ENCODE measurements at places on chromosomes 3 and 15.

DNA sequence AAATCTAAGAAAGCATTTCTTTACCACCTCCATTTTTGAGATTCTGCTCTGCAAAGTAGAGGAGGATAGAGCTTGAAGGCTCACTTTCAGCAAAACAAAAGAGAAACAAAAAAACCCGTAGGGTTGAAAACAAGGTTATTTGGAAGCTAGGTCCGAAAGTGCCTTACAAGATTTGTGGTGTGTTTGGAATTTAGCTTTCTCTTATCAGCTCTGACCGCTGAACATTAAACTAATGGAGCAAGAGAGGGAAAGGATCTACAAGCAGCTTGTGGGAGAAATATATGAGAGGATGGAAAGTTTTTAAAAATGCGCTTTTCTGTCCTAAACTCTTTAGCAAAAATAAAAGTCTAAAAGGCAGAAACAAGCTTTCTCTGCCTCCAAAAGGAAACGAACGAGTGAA lies 545.5 kb downstream of the NTRK3 start:
- no peak for DNase-seq

- no peak for DNase-seq
Observed at GRCh38 chr15:101349047-101349951, 54.3 kb upstream of the SNRPA1 start.

DNA sequence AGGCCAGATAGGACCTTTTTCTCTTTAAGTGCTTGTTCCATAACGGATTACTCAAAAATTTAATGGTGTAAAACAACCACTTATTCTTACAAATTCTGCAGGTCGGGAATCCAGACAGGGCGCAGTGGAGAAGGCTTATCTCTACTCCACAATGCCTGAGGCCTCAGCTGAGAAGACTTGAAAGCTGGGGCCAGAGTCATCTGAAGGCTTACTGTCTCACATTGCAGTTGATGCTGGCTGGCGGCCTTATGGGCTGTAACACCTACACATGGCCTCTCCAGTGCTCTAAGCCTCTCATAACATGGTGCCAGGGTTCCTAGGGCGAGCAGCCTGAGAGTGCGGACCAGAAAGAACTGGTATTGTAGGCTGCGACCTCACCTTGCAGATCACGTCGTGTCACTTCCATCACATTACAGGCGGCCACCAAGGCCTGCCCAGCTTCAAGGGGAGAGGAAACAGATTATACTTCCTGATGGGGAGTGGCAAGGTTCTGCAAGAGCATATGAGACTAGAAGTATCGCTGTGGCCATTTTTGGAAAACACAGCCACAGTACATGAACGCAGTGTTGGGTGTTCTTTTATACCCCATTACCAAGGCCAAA lies 32.4 kb downstream of the CMTM7 start:
- DNase-seq = no peak

- no peak for DNase-seq
Observed at GRCh38 chr3:177104299-177104992, 92.8 kb downstream of the TBL1XR1 start.

DNA sequence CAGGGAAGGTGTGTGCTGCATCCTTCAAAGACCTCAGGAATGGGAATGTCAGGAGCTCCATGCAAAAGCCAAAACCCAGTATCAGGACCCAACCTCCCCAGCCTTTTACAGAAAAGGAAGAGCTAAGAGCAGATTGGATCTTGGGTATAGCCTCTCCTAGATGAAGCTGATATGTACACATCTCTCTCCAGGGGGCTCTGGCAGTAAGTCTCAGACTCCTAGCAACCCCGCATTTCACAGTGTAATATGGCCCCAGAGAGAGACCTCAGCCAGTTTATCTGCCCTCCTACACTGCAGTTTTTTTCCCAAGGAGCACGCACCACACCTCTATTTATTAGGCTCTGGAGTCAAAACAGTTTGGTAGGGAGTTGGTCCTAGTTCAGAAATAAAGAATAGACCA lies 88.2 kb downstream of the RBPMS2 start:
- DNase-seq = no peak

DNA sequence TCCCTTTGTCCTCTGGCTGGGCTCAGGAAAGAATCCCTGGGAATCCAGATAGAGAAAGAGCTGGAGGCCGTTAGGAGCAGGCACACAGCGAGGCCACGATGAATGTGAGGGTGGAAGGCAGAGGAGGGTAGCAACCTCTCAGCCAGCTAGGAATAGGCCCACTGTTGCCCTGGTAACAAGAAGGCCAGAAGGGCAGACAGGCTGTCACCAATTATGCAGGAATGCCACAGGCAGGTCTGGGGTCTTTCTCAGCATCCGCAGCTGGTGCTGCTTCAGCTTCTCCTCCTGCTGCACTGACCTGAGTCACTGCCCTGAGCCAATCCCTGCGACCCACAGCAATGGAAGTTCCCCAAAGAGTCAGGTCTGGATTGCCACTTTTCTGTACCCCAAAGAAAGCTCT lies 62.8 kb upstream of the C3orf80 start:
- peak; percentile 55 for DNase-seq

DNA sequence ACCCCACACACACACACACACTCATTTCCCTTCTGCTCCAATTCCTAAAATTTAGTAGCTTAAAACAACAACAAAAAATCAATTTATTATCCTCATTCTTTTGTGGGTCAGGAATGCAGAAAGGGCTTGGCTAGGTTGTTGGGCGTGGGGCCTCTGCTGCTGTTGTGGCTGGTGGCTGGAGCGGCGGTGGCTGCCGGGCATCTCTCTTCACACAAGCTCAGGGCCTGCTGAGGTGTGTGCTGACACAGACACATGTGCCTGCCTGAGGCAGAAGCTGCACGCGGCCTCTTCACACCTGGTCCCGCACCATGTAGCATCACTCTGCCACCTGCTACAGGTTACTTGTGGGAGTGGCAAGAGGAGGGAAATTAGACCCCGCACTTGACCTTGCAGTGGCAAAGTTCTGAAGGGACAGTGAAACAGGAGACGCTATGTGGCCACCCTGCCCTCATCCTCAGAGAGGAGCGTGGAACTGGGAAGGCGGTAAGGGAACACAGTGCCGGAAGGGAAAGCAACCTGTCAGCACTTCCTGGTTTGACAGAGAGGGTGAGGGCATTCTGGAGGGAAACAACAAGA lies 64.0 kb upstream of the PRR20G start:
- DNase-seq = no peak

DNA sequence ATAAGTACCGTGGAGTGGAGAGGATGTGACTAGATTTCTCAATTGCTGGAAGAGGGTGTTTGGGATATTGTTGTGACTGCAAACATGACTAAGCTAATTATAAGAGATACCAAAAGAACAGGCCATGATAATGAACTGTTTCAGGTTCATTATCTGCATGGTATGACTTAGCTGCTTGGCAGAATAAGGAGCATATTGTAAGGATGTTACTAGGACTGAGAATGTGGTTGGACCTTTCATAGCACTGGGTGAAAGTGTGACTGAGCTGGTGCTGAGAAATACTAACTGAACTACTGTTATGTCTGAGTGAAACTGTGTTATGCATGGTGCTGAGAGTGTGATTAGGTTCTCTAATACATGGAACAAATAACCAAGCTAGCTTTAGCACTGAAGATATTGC lies 11.0 kb downstream of the SCN10A start:
- DNase-seq = no peak

DNA sequence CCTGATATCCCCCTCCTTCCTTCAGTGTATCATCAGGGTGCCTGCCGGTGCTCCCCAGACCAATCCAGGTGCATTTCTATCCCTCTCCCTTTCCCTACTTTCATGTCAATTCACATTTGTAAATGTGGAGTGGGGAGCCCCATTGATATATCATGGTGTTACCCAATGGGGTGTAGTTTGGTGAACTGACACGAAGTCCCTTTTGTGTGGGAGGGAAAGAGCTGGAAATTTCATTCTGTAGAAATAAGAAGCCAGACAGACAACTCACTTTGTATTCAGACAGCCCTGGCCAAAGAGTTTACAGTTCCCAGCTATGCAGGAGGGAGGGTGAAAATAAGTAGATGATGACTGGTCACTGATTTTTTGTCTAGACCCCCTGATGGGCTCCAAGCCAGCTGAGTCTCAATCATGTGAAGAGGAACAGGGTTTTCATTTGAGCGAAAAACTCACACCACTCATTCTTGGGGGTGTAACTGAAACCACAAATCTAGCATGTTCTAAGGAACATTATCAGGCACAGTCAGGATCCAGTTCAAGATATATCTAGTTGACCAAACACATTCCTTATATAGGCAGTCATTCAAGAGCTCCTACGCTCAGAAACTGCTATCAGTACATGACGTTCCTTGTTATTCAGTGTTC lies 58.9 kb downstream of the LMCD1 start:
- DNase-seq = no peak

DNA sequence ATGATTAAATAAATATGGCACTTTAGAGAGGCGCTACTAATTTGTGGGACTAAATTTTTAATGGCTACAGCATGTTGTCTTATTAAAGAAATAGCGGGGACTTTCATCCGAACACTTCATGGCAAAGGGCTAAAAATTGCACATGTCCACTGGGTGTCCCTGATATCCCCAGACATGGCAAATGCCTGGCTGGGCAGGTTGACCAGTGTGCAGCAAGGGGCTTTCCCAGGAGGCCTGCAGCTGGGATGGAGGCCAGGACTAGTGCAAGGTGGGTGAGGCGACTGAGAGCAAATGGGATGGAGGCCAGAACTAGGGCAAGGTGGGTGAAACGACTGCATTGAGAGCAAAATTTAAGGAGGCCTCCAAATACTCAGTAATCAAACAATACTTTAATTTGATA lies 167.4 kb upstream of the SMAD3 start:
- DNase-seq = no peak

GRCh38 chr3:32340039-32340438 lies 51.6 kb upstream of the CMTM7 start:
- DNase-seq = peak; percentile 26
